ENCODE measurements at places on chromosomes 5 and 9.

DNA sequence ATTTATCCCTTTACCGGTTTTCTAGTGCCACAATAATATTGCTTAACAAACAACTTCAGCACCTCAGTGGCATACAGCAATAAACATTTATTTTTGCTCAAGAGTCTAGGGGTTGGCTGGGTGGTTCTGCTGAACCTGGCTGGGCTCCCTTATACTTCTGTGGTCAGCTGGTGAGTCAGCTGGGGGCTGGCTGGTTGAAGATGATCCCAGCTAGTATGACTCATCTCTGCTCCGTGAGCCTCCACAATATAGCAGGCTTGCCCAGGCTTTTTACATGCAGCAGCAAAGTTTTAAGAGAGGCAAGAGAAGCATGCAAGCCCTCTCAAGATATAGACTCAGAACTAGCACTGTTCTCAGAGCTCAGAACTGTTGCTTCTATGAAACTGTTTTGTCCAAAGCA is 523.5 kb upstream of the CLINT1 start:
- DNase-seq = no peak

GRCh38 chr5:140827704-140828361 is at the start of gene PCDHA6:
Gene PCDHA6, plus strand, starts transcription at chr5:140827960. Its CDS starts 132 bp downstream, at chr5:140828092.
- no peak for DNase-seq

GRCh38 chr5:115524199-115524847 is 20.3 kb downstream of the FEM1C start:
- DNase-seq = no peak

- no peak for DNase-seq
These were observed 272.6 kb downstream of the MSX2 start for GRCh38 chr5:174996941-174997340.

DNA sequence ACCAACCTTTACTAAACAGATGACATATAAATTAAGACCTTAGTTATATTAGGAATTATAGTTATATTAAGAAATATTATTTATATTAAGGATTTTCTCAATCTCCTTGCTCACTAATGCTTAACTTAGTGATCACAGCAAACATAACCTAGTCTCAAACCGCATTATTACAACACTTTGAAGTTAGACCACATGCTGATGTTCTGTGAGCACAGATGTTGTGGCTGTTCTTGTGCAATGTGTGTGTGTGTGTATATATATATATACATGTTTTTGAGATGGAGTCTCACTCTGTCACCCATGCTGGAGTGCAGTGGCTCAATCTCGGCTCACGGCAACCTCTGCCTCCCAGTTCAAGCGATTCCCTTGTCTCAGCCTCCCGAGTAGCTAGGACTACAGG is 20.5 kb downstream of the ELP1 start:
- DNase-seq = no peak

GRCh38 chr9:98864281-98865174 is 57.1 kb downstream of the GALNT12 start:
- no peak for DNase-seq

GRCh38 chr5:180159756-180160155 is 49.3 kb downstream of the RASGEF1C start:
- no peak for DNase-seq

DNA sequence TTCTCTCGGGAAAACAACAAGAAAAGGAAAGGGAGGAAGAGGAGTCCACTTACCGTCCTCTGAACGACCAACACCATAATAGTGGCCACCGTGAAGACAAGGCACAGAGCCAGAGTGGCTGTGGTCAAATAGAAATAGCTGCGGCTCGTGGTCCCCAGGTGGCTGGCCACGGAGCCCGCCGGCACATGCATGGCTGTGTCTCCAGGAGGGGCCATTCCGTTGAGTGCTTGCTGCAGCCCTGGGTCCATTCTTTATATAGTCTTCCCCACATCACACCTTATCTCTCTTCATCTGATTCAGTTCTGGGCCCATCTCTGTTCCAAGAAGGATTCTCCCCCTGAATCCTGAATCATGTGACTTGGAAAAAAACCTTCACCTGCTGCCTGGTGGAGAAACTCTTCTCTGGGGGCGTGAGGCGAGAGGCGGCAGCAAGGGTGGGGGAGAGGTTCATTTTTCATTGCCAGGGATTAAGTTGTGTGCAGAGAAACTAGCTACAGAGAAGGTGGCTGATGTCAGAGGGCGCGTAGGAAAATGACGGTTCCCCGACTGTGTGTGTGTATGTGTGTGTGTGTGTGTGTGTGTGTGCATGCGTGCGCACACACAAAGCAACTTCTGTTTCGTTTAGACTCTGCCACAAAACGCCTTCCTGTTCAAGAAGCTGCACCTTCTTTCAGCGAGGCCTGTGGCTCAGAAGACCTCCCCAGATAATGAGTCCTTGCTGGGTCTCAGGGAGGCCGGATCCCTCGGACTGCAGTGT is at the start of gene TNFSF8:
Gene TNFSF8, minus strand, starts transcription at position 536 of the 757 bp plus-strand sequence. Its CDS starts 288 bp downstream, at position 248.
- peak; percentile 53 for DNase-seq

DNA sequence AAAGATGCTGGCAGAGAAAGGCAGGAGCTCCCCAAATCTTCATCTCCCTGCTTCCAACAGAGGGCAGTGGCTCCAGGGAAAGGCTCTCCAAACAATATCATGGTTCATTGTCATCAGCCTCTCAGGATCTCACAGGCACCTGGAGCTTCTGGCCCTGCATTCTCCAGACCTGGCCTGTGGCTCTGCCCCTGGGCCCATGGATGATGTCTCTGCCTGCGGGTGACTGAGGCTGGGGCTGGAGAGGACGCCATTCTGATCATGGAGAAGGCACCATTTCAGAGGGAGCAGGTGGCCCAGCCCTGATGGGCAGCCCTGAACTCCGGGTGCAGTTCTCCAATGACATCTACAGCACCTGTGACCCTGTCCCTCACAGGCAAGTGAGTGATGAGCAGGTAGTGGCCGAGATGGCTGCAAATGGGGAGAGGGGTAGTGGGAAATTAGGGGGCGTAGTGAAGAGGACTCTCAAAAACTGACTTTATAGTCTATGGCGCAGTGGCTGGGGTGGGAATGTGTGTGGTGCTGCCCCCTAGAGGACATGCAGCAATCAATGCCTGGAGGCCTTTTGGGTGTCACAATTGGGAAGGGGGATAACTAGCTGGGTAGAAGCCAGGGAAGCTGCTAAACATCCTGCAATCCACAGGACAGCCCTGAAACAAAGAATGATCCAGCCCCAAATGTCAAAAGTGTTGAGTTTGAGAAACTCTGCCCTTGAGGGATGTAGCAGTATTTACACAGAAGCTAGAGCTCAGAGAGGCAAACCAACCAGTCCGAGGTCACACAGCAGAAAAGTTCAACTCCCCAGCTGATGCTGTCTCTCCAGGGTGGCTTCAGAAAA is 3.2 kb downstream of the SH3PXD2B start:
- DNase-seq = peak; percentile 46

GRCh38 chr9:128242828-128243214 is 33.0 kb downstream of the GOLGA2 start:
- DNase-seq = no peak

DNA sequence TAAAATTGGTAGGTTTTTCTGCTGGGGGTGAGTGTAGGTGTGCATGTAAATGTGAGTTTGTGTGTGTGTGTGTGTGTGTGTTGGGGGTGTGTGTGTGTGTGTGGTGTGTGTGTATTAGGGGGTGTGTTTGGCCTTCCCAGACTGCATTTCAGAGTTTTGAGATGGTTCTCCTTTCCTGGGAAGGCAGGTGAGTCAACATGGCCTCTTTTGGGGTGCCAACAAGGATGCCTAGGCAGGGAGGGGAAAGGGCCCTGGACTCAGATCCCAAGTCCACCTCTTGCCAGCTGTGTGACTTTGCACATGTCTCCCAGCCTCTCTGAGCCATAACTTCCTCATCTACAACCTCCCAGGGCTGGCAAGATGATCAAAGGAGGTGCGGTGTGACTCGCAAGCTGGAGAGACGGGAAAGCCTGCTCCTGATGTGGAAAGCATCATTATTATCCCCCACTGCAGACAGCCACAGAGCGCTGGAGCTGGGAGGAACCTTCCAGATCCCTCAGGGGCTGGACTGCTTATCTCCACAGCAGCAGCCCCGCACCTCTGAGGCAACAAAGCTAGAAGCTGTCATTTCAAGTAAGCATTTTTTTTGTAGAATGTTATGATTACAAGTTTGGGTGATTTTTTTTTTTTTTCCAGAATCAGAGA is 63.5 kb upstream of the TBC1D2 start:
- no peak for DNase-seq
